Activated T-helper 1 cell treated with anti-CD3 and anti-CD28 coated beads, Interleukin-2, amount 50 U/mL, for 16 hours (primary cell): ENCODE measurements at places on chromosomes 5 and 9.

- no peak for DNase-seq
These were observed 88.3 kb downstream of the LHFPL2 start for GRCh38 chr5:78560000-78560855.

DNA sequence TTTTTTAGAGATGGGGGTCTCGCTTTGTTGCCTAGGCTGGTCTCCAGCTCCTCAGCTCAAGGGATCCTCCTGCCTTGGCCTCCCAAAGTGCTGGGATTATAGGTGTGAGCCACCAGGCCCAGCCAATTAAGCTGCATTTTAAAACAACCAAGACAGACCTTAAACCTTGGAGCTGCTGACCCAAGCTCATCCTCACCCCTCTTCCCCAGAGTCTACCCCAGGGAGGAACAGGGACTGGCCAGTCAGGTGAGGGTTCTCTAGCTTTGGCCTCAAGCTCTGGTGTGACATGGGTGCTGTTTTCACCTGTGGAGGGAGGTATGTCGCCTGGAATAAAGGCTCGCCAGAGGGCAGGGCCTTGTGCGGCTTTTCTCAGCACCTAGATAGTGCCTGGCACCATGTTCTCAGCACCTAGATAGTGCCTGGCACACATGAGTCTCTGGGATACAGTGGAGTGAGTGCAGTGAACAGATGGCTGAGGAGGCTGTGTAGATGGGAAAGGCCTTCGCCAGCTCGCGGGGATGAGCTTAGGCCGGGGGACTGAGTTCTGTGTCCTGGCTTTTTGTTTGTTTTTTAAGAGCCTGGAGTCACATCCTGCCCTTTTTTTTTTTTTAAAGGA lies 7.4 kb downstream of the CDK9 start:
- no peak for DNase-seq

- DNase-seq: no peak
These were observed 35.0 kb upstream of the EGFL7 start for GRCh38 chr9:136627703-136628102.

- DNase-seq: no peak
These were observed 286.6 kb downstream of the DTWD2 start for GRCh38 chr5:118701791-118702190.

GRCh38 chr5:123719004-123719403 lies 207.0 kb downstream of the CSNK1G3 start:
- DNase-seq: no peak

GRCh38 chr5:149410721-149411432 lies 31.8 kb upstream of the IL17B start:
- DNase-seq: no peak

DNA sequence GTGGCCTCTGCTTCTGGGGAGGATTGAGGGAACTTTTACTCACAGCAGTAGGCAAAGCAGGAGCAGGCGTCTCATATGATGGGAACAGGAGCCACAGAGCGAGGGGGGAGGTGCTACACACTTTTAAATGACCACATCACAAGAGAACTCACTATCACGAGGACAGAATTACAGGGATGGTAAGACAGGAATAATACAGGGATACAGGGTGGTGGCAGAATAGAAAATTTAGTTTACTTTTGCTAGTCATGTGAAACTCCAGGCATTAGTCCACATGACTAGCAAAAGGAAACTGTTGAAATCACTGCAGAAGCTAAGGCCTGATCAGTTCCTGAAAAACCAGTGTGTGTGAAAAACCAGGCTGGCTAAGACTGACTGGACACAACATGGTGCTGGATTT lies 382.4 kb downstream of the NNT start:
- DNase-seq: no peak

DNA sequence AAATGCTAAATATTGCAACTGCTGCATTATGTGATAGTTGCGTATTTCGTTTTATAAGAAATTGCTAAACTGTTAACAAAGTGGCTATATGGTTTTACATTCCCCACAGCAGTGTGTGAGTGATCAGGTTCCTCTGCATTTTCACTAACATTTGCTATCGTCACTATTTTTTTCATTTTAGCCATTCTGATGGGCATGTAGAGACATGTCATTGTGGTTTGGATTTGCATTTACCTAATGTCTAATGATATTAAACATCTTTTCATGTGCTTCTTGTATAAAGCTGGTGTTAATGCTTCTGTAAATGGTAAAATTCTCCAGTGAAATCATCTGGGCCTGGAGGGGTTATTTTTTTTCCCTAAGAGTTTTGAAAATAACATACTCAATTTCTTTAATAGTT lies 61.6 kb downstream of the ERCC6L2 start:
- no peak for DNase-seq
